ENCODE measurements at places on chromosomes 3 and 15. TPM values are rescaled to one million over a fixed set of nuclear protein-coding genes. Genes with fewer than 3 reads are reported as not detected.

DNA sequence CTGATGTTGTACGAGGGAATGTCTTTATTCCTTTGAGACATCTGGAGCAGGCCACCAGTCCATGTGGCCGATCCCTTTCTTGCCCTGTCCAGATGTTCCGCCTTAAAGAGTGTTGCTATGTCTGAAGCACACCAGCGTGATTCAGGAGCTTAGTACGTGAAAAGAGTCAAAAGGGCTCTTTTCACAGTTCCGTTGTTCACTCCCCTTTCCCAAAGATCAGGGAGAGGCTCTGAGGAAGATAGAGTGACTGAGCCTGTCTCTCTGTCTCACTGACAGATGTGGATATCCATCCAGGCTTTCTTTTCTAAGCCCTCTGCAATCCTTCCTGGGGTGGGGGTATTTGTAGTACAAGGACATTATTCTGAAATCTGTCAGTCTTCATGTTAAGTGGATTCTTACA, 262.5 kb upstream of the LRTM1 start:
- no peak for DNase-seq
- no peaks in the 10 kb centered on the region for H3K27me3 ChIP-seq
- no peaks in the 10 kb centered on the region for H3K4me1 ChIP-seq
- no peak overlapping the region for H3K27ac ChIP-seq
- H3K4me3 ChIP-seq, result no peak overlapping the region

DNA sequence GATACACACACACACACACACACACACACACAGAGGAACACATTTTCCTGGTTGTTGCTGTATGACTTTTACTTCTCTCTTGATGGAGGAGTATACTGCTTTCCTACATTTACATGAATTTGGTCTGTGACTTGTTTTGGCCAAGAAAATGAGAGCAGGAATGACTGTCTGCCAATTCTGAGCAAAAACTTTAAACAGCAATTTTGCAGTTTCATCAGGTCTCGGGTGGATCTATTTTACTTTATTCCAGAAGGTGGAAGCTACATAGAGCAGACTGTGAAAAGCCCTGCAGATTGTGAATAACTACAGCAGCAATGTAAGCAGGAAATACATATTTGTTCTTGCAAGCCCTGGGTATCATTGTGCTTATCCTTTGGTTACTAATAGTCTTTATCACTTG, 1350.0 kb upstream of the EPHA6 start:
- H3K27ac ChIP-seq, result no peak overlapping the region
- peaks cover 4% of the 10 kb centered on the region for H3K4me1 ChIP-seq

GRCh38 chr15:90952901-90953677, 1.6 kb upstream of the RCCD1 start:
- H3K4me3 ChIP-seq, result no peak overlapping the region
- no peak overlapping the region for H3K27ac ChIP-seq
- DNase-seq, result no peak

- no peak for DNase-seq
- no peaks in the 10 kb centered on the region for H3K27me3 ChIP-seq
- H3K36me3 ChIP-seq, result no peaks in the 10 kb centered on the region
- no peak overlapping the region for H3K4me3 ChIP-seq
- H3K4me1 ChIP-seq, result no peaks in the 10 kb centered on the region
These were observed 9.5 kb downstream of the BSN start for GRCh38 chr3:49563766-49564165.

The SAMMSON gene
- 0.60 TPM for polyA plus RNA-seq

The CAMK2N2 gene
- 0.28 TPM for polyA plus RNA-seq

The KCNAB1 gene
- 1.2 TPM for polyA plus RNA-seq

The ZCWPW2 gene
- polyA plus RNA-seq, result 0.92 TPM

Measured in sigmoid colon (tissue), 7 donors.